AG09319 (cell line): ENCODE measurements at places on chromosomes 6 and 20.

DNA sequence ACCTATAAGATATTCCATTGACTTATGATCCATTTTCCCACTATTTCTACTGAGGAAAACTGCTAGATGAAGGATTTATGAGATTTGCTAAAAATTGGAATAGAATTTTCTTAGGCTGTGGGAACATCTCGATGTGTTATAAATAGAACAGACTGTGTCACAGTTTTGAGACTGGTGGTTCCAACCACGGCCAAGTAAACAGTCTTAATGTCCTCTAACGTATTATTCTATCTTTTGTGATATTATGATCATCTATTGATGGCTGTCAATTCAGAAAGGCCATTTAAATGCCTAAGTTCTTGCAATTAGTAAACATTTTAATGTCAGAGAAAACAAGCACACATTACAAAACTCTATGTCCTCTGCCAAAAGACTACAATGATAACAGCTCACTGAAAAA, 71.5 kb upstream of the PLN start:
- DNase-seq, result no peak

- no peak for DNase-seq
Measured at GRCh38 chr6:110037726-110038295, 59.7 kb downstream of the GPR6 start.

GRCh38 chr6:93819189-93819588, 399.8 kb upstream of the EPHA7 start:
- no peak for DNase-seq

DNA sequence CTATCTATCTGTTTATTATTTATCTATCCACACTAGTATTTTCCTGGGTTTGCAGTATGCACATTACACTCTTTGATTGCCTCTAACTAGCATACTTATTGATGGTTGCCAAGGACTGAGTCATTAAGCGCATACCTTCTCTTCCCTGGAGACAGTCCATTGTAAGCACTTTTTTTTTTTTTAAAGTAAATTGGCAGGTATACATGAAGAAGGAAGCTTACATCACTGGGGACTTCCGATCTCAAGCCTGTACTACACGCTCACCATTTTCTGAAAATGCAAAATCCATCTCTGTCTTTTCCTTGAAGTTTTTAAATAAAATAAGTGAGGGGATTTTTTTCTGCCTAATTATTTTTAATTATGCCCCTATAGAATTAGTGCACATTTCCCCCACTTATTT, 63.5 kb downstream of the HMGN3 start:
- DNase-seq, result no peak

- DNase-seq, result no peak
Measured at GRCh38 chr6:111741177-111741952, 131.9 kb downstream of the FYN start.
